Fibroblast of skin of right biceps (primary cell): ENCODE measurements at places on chromosomes 7 and 10.
A peak's percentile ranks its signal among the peaks of the same experiment; 100 is the strongest.

DNA sequence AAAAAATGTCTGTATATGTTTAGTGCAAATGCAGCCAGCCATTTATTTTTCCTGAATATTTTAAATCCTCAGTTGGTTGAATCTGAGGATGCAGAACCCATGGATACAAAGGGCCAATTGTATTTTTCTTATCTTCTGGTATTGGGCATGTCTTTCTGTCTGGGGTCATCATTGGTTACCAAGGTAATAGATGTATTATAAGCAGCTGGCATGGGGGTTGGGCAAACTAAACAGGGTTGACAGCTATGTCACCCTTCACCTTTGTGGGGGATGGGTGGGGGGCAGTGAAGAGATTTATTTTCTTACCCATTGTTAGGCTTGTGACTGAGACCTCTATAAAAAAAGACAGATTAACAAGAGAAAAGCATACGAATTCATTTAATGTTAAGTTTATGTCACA, 38.8 kb downstream of the CDHR3 start:
- no peak for DNase-seq

DNA sequence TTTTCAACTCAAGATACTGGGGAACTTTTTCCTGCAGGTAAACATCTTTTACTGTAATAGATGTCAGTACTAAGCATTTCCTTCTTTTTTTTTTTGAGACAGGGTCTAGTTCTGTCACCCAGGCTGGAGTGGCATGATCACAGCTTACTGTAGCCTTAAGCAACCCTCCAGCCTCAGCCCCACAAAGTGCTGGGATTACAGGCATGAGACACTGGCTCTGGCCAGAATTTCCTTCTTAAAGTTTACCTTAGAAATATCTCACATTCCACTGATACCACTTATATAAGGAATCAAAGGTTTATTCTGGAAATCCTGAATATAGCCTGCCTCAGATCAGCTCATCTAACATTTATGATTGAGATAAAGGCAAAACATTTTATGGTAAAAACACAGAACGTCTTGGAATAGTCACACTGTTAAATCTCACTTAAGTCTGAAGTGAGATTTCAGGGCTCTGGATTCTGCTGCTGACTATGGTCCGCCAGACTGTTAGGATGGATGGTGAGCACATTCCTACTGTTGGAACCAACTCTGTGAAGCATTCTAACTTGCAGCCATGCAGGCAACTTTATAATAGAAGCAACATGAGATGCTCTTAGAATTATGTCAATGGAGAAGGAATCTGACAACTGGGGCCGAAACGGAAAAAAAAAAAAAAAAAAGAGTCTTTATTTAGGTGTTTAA, 151.9 kb downstream of the ZMYND11 start:
- peak; percentile 50 for DNase-seq

DNA sequence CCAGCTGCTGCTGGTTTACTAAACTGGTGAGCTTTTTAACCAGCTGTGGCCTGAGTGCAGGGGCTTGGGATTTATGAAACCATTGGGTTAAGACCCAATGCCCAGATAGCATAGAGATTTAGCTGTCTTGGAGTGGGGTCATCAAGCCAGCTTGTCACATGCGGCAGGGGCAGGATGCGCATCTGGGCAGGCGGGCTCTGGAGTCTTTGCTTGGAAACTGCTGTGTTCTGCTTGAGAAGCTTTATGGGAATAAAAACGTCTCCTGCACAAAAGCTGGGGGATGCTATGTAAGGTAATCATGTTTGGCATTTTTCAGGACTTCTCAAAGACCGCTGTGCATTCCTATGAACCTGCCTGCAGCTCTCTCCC, 136.3 kb downstream of the MAPK8 start:
- DNase-seq: no peak

DNA sequence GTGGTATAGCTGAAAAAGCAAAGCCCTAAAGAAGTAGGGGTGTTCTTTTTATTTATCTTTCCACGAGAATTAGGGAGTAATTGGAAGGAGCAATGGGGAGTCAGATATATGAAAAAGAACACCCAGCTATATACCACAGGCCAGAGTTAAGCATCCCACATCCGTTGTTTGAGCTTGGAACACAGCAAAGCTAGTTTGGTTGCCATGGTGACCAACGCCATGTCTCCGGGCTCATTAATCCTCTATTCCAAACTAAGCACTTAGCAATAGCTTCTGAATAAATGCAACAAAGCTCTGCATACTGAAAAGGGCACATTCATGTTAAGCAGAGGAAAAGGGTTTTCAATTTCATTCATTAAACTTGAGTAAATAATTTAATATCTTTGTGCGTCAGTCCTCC, 23.5 kb downstream of the ASB4 start:
- peak; percentile 65 for DNase-seq

DNA sequence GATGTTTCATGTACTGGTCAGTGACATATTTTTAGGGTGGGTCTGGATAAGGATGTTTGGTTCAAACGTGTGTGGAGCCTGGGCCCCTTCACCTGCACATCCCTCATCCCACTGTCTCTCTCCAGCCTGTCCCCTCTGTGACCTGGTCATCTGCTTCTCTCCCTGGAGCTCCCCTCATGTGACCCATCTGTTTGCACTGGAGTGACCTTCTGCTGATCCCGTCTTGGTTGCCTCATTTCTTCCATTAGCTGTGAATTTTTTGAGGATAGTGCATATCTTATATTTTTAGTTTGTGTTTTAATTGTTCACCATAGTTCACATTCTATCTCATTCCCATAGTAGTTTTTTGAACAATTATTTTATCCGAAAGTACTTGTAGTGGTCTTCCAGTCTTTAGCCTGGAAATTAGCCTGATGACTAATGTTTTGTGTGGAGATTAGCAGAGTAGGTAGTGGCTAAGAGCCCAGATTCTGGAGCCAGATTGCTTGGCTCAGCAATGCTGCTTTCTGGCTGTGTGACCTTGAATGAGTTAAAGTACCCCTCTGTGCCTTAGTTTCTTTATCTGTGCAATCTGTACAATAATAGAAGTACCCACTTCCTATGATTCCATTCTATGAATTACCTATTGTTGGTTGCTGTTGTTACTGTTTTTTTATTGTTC, 224.5 kb downstream of the LRMDA start:
- DNase-seq: peak; percentile 73
